ENCODE measurements at places on chromosomes 5 and 9. TPM values are rescaled to one million over a fixed set of nuclear protein-coding genes. Genes with fewer than 3 reads are reported as not detected.

- H3K36me3 ChIP-seq, result no peaks in the 10 kb centered on the region
- H3K27me3 ChIP-seq, result no peaks in the 10 kb centered on the region
- peaks cover 15% of the 10 kb centered on the region for H3K4me1 ChIP-seq
- H3K4me3 ChIP-seq, result peak overlapping the region; percentile 61
Measured at GRCh38 chr9:94250456-94250855, 8.6 kb upstream of the ZNF169 start.

GRCh38 chr9:126354887-126355770, 28.5 kb downstream of the MVB12B start:
- no peak overlapping the region for H3K27ac ChIP-seq
- H3K4me3 ChIP-seq, result no peak overlapping the region
- H3K36me3 ChIP-seq, result no peaks in the 10 kb centered on the region
- no peaks in the 10 kb centered on the region for H3K27me3 ChIP-seq

MTAP gene
- 26.2 TPM for total RNA-seq

NR5A1 gene
- total RNA-seq, result not detected

BHMT2 gene
- not detected for total RNA-seq

- H3K4me3 ChIP-seq, result no peak overlapping the region
- H3K27ac ChIP-seq, result no peak overlapping the region
- H3K36me3 ChIP-seq, result peaks cover 3% of the 10 kb centered on the region
- no peaks in the 10 kb centered on the region for H3K27me3 ChIP-seq
- no peaks in the 10 kb centered on the region for H3K4me1 ChIP-seq
Measured at GRCh38 chr9:14661421-14662059, 31.7 kb downstream of the ZDHHC21 start.

DNA sequence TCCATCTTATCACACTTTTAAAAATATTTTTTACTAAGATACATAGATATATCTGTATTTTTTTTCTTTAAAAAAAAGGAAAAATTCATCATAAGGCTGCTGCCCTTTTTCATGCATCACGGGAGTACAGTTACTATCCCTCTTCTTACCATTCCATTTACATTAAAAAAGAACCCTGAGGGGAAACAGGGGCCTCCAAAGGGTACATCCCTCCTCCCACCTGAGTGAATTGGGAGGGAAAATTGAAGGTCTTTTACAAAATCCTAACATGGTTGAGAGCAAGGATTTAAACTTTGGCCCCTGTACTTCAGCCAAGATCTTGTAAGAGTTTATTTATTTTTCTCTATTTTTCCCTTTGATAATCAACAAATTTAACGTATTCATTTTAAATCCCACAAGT, 319.2 kb downstream of the MLLT3 start:
- H3K4me3 ChIP-seq, result no peak overlapping the region
- no peak overlapping the region for H3K27ac ChIP-seq
- H3K36me3 ChIP-seq, result no peaks in the 10 kb centered on the region
- peaks cover 5% of the 10 kb centered on the region for H3K4me1 ChIP-seq
- peaks cover 7% of the 10 kb centered on the region for H3K27me3 ChIP-seq

GRCh38 chr9:33517373-33517772, 6.7 kb upstream of the ANKRD18B start:
- no peaks in the 10 kb centered on the region for H3K36me3 ChIP-seq
- H3K27ac ChIP-seq, result no peak overlapping the region
- DNase-seq, result no peak
- H3K27me3 ChIP-seq, result peaks cover 14% of the 10 kb centered on the region

DNA sequence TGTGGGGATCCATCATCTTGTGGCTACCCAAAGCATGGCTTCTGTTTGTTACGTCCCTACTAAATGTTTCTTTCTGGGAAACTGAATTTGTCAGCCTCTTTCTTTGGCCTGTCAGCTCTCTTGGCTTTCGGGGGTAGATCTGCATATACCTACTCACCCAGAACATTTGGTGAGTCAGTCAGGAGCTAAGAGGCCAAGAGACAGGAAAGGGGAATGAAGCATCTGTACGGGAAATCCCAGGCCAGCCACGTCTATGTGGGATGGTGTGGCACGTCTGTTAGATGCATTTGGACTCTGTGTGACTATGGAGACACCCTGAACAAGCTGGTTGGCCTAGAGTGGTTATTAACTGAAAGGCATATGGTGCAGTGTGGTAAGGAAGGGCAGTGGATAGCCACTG, 58.1 kb downstream of the CDO1 start:
- no peaks in the 10 kb centered on the region for H3K36me3 ChIP-seq
- peaks cover 32% of the 10 kb centered on the region for H3K27me3 ChIP-seq
- H3K4me1 ChIP-seq, result no peaks in the 10 kb centered on the region
- no peak overlapping the region for H3K27ac ChIP-seq
- DNase-seq, result no peak

DNA sequence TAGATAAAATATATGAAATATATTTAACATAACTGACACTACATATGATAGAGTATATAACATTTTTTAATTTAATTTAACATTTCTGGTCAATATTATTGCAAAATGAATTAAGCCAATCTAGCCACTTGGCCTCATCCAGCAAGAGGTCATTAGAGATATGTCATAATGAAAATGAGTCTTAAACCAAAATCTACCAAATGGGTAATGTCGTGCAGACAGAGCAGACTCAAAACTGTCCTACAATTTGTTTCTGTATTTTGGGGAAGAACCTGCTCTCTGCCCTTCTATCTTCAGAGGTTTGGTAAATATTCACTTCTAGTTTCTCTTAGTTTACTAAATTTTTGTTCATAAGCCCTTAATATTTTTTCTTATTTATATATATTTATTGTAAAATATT, 61.4 kb downstream of the ARHGEF28 start:
- no peaks in the 10 kb centered on the region for H3K4me1 ChIP-seq
- DNase-seq, result no peak
- H3K36me3 ChIP-seq, result no peaks in the 10 kb centered on the region
- H3K27me3 ChIP-seq, result peaks cover 22% of the 10 kb centered on the region

DNA sequence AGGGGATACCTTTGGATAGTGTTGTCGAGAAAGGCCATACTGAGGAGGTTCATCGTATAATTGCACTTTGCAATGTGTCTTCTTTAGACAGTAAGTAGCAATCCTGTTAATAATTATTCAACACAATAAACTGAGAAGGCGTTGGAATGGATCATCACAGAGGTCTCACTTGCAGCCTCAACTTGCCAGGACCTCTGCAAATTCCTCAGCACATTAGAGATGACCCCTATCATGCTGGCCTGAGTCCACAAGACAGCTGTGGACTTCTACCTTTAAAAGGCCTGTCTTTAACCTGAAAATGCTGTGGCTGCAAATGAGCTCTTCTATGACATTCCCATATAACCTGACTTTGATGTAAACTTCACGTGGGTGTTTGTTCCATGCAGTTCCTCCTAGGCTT, 14.1 kb downstream of the SH3TC2 start:
- H3K27ac ChIP-seq, result no peak overlapping the region
- H3K36me3 ChIP-seq, result no peaks in the 10 kb centered on the region
- no peak overlapping the region for H3K4me3 ChIP-seq
- peaks cover 27% of the 10 kb centered on the region for H3K27me3 ChIP-seq
- DNase-seq, result no peak
- H3K4me1 ChIP-seq, result no peaks in the 10 kb centered on the region

- no peak for DNase-seq
- H3K4me3 ChIP-seq, result peak overlapping the region; percentile 91
- H3K4me1 ChIP-seq, result peaks cover 13% of the 10 kb centered on the region
- no peaks in the 10 kb centered on the region for H3K27me3 ChIP-seq
Measured at GRCh38 chr9:83920469-83920926, 734 bp downstream of the KIF27 start.

GRCh38 chr5:116576053-116576713, 1.6 kb upstream of the SEMA6A start:
- peaks cover 83% of the 10 kb centered on the region for H3K27me3 ChIP-seq
- peak overlapping the region; percentile 66 for H3K4me3 ChIP-seq
- peaks cover 11% of the 10 kb centered on the region for H3K36me3 ChIP-seq
- peaks cover 14% of the 10 kb centered on the region for H3K4me1 ChIP-seq
- DNase-seq, result no peak

IL9 gene
- total RNA-seq, result not detected

Measured in T-helper 17 cell (primary cell).